ENCODE measurements at places on chromosomes 16 and 17. TPM values are rescaled to one million over a fixed set of nuclear protein-coding genes. Genes with fewer than 3 reads are reported as not detected.

GRCh38 chr17:29612404-29613280, 10.1 kb downstream of the CORO6 start:
- H3K36me3 ChIP-seq: no peaks in the 10 kb centered on the region
- H3K4me3 ChIP-seq: peak overlapping the region; percentile 54
- no peak overlapping the region for H3K27ac ChIP-seq

KRT32 gene
- not detected for total RNA-seq

TNP2 gene
- not detected for total RNA-seq

DNA sequence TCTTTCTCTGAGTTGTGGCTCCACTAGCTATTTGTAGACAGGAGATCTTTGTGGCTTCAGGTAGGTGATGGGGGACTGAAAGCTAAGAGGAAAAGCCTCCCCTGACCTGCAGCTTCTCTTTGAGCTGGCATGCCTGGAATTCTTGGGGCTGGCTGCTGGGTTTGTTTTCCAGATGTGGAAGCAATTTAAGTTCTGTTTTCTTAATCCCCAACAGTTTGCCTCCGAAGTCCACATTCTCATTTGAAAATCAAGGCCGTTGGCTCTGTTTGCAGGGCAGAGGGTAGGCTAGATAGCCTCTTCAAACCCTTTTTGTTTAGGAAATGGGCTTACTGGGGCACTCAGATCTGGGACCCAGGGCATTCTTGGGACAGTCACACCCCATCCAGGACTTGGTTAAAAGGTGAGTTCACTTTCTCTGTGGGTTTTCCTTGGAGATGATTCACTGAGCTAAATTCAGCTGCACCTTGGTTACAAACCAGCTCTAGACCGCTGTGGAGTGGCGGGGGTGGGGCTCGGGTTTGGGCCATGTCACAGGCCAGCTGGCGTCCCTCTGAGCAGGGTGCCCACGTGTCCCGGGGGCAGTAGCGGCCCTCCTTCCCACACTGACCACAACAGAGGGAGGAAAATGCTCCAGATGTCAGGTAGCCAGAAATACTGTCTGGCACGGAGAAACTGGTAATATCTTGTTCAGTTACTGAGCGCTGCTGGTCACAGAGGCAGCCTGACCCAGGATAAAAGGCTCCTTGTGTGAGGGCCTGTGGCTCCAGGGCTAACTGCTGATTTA, 108.5 kb downstream of the RAB11FIP4 start:
- H3K27ac ChIP-seq: no peak overlapping the region
- H3K27me3 ChIP-seq: peaks cover 43% of the 10 kb centered on the region
- no peaks in the 10 kb centered on the region for H3K36me3 ChIP-seq
- peak overlapping the region; percentile 22 for H3K4me3 ChIP-seq
- peak; percentile 65 for DNase-seq
- H3K4me1 ChIP-seq: peaks cover 9% of the 10 kb centered on the region

DNA sequence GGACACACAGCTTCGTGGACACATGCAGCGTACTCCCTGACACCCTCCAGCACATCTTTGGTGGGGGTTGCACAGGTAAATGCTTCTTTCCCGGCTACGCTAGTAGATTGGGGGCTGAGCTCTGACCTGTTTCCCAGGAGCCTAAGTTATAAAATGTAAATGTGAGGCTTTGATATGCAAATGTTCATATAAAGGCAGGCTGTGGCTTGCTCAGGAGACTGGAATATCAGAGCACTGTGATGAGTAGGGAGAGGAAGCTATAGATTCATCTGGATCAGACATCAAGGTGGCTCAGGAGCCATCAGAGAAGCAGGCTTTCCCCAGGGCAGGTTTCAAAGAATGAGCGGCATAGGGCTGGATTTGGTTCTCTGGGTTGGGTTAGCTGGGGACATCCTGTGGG, 3.4 kb upstream of the ETV4 start:
- DNase-seq: no peak
- H3K27me3 ChIP-seq: peaks cover 6% of the 10 kb centered on the region
- peaks cover 13% of the 10 kb centered on the region for H3K4me1 ChIP-seq
- H3K4me3 ChIP-seq: no peak overlapping the region

OTOP3 gene
- total RNA-seq: not detected

- no peak overlapping the region for H3K27ac ChIP-seq
- no peak overlapping the region for H3K4me3 ChIP-seq
- peaks cover 23% of the 10 kb centered on the region for H3K4me1 ChIP-seq
- no peaks in the 10 kb centered on the region for H3K27me3 ChIP-seq
- no peak for DNase-seq
Measured at GRCh38 chr17:68401288-68401687, 56.0 kb downstream of the WIPI1 start.

TP53TG3 gene
- total RNA-seq: not detected

DNA sequence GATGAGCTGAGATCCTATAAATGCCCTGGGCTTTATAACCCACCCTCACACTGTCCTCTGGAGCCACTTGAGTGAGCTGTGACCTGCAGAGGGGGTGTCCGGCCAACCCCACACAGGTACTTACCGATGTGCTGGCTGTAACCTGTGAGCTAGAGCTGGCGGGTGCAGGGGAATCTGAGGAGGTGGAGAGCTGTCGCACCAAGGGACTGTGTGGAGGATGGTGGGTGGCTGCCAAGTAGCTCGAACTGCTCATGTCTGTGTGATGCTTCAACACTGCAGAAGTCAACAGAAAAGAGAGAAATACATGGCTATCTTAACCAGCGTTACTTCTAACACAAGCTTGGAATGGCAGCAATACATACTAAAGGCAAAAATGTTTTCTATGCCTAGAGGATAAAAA, 39.4 kb downstream of the STH start:
- no peaks in the 10 kb centered on the region for H3K4me1 ChIP-seq
- no peak overlapping the region for H3K4me3 ChIP-seq
- H3K27me3 ChIP-seq: no peaks in the 10 kb centered on the region
- DNase-seq: no peak
- H3K27ac ChIP-seq: no peak overlapping the region

GRCh38 chr16:85902366-85903155, 3.6 kb downstream of the IRF8 start:
- H3K36me3 ChIP-seq: no peaks in the 10 kb centered on the region
- H3K27me3 ChIP-seq: peaks cover 50% of the 10 kb centered on the region
- H3K27ac ChIP-seq: no peak overlapping the region
- H3K4me1 ChIP-seq: no peaks in the 10 kb centered on the region
- no peak overlapping the region for H3K4me3 ChIP-seq
- no peak for DNase-seq

FBXW10 gene
- under 0.01 TPM for total RNA-seq
